Foreskin fibroblast (primary cell): ENCODE measurements at places on chromosomes 16 and 17.

- no peak for DNase-seq
Observed at GRCh38 chr16:53937161-53937880, 233.4 kb downstream of the FTO start.

DNA sequence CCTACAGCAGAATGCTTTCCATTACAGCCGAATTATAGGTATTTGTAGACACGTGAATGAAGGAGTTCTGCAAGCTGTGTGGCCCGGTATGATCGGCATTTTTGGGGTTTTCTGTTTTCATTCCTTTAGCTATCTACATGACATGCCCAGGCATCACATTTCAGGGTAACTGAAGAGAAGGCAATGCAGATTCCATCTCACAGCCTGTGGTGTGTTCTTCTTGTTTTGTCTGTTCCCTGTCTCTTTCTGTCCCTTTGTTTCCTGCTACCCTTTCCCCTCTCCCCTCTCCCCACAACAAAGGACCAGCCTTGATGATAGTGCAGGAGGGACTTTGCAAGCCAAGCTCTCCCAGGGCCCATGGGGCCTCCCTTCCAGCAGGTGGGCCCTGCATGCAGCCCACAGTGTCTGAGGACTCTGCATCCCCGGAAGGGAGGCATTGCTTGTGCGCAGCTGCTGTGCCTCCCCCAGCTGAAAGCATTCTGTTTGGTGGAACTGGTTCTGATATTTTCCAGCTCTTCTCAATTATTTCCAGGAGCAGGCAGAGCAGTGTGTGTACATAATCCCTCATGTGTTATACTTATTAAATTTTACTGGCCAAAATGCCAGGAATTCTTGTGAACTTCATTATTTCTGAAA lies 207.4 kb downstream of the RPTOR start:
- peak; percentile 48 for DNase-seq

DNA sequence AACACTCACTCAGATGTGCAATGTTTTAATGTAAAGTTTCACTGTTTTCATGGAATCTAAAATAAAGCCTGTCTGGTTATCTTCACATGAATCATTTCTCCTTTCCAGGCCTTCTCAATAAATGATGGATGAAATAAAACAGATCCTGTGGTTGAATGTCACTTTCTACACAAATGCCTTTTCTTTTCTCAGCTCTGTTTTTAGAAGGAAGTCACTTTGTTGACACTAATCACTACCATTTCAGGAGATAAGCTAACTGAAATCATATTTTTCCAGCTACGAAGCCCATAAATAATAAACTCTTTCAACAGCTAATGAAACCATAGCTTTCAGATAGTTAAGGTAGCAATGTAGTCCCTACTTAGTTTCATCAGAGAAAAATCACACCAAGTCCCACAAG lies 17.9 kb downstream of the NME2 start:
- no peak for DNase-seq

DNA sequence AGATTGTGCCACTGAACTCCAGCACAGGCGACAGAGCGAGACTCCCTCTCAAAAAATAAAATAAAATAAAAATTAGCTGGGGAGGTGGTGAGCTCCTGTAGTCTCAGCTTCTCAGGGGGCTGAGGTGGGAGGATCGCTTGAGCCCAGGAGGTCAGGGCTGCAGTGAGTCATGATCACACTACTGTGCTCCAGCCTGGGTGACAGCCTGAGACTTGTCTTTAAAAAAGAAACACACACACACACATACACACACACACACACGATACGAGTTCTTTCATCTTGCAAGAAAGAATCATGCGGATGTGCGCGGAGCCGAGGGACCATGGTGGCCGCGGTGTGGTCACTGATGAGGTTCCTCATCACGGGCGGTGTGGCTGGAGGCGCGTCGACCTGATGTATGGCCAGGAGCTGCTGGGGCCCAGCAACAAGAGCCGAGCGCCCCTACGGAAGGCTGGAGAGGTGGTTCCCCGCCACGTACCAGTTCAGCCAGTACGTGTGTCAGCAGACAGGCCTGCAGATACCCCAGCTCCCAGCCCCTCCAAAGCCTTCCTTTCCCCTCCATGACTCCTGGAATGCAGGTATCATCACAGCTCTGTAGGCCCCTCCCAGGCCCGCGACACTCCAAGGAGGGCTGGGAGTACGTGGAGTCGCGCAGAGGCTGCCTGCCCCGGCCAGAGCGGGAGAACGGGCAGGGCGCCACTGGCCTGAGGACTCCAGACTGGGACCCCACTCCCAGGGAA lies 20.7 kb downstream of the NXN start:
- DNase-seq = no peak

- no peak for DNase-seq
Observed at GRCh38 chr17:71527311-71527710, 593.5 kb upstream of the SOX9 start.

- DNase-seq = no peak
Observed at GRCh38 chr16:8848231-8848938, 20.4 kb downstream of the CARHSP1 start.

GRCh38 chr17:66715076-66715675 lies 119.7 kb upstream of the CACNG5 start:
- DNase-seq = no peak

- peak; percentile 75 for DNase-seq
Observed at GRCh38 chr17:55731586-55732250, 9.1 kb upstream of the TMEM100 start.

DNA sequence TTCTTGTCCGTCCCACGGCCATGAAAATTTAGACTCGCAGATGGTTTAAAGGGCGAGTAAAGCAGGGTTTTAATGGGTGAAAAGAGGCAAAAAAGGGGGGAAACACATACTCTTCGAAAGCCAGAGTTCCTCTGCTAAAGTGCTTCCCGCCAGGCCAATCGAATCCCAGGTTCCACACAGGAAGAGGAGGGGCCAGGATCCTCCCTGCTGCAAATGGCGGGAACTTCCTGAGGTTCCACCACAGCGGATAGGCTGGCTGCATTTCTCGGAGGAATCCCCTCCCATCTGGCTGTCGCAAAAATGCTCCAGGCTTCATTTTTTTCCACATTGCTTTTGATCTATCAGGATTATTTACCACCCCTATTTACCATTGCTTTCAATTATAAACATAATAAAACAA lies 670.1 kb upstream of the CA10 start:
- DNase-seq = no peak

GRCh38 chr17:45316434-45317110 lies at the start of gene MAP3K14:
Gene MAP3K14 (minus strand): TSS chr17:45317020. CDS start chr17:45290745, 26,275 bp downstream.
- peak; percentile 92 for DNase-seq

GRCh38 chr17:61412860-61413660 lies 13.4 kb downstream of the TBX2 start:
- DNase-seq = peak; percentile 48

DNA sequence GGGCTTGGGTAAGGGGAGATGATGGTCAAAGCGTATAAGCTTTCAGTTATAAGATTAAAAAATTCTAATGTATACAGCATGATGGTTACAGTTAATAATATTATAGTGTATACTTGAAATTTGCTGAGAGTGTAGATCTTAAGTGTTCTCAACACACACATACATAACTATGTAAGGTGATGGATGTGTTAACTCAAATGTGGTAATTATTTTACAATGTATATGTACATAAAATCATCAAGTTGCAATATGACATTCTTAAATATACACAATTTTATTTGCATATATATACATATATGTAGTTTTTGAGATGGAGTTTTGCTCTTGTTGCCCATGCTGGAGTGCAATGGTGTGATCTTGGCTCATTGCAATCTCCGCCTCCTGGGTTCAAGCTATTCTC lies 7.2 kb downstream of the ZKSCAN2 start:
- DNase-seq = no peak
